ENCODE measurements at places on chromosomes 13 and 19. TPM values are rescaled to one million over a fixed set of nuclear protein-coding genes. Genes with fewer than 3 reads are reported as not detected.

GRCh38 chr13:74919914-74920313 is 562.1 kb downstream of the TBC1D4 start:
- DNase-seq: no peak

- no peak for DNase-seq
Measured at GRCh38 chr19:52296400-52296772, 583 bp upstream of the ZNF480 start.

DNA sequence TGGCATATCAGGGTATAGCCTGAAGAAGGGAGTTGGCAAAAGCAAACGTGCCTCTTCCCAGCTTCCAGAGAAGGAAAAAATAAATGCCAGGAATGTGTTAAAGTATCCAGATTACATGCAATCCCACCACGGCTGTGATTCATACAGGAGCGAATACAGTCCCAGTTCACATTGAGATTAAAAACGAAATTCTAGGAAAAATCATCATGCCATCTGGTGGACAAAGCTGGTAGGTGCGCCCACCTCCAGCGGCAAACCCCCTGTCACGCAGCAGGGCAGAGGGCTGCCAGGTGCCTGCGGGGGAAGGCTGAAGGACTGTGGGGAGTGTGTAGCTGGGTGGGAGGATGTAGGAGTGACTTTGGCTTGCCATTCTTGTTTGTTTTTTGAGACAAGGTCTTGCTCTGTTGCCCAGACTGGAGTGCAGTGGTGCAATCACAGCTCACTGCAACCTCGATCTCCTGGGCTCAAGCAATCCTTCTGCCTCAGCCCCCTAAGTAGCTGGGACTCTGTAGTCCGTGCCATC is 6.4 kb upstream of the DMWD start:
- DNase-seq: peak; percentile 71

GRCh38 chr19:41940731-41941409 is 12.6 kb upstream of the ERFL start:
- no peak for DNase-seq

DNA sequence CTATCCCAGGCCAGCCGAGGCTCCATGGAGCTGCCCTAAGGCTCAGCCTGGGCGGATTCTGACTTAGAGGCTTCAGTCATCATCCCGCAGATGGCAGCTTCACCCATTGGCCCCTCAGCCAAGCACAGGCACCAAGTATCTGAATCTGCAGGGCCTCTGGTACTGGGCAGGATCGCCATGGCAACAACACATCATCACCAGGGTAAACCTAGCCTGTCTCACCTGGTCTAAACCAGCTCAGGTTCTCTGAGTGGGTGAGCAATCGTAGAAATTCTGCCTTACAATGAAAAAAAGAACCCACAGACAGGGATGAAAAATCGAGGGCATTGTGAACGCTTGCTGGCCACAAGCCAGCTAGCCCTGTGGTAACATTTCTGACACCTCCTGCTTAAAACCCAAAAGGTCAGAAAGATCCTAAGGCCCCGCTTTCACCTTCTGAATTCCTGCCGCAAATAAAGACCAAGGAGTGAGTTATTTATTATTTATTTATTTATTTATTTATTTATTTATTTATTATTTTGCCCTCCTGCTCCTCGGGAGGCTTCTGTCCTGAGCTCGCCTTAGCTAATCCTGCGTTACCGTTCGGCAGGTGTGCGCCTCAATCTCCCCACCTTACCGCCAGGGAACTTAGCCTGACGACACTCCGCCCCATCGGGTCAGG is 12.0 kb upstream of the CEACAM21 start:
- no peak for DNase-seq

CRYL1 gene
- total RNA-seq: 20.6 TPM
